Adipocyte (in vitro differentiated cells): ENCODE measurements at places on chromosomes 6 and 20.

- DNase-seq, result no peak
Measured at GRCh38 chr20:50049442-50050026, 63.4 kb downstream of the UBE2V1 start.

GRCh38 chr6:36622901-36623546 is 28.9 kb downstream of the SRSF3 start:
- DNase-seq, result no peak

DNA sequence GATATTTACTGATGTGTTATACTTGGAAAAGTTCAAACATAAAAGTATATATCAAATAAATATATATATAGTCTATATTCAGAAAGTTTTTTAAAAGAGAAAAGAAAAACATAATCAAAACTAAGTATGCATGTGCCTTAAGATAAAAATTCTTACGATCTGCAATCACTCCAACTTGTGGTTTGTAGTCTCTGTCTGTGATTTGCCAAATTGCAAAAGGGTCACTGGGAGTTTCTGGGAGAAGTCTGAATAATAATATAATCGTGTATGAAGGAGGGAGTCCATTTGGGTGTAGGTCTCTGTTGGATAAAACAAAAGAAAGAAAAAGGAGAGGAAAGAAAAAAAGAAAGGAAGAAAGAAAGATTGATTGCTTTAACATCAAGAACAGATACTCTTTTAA is 92.4 kb downstream of the COL12A1 start:
- no peak for DNase-seq

GRCh38 chr6:36616893-36617521 is 22.8 kb downstream of the SRSF3 start:
- peak; percentile 56 for DNase-seq

DNA sequence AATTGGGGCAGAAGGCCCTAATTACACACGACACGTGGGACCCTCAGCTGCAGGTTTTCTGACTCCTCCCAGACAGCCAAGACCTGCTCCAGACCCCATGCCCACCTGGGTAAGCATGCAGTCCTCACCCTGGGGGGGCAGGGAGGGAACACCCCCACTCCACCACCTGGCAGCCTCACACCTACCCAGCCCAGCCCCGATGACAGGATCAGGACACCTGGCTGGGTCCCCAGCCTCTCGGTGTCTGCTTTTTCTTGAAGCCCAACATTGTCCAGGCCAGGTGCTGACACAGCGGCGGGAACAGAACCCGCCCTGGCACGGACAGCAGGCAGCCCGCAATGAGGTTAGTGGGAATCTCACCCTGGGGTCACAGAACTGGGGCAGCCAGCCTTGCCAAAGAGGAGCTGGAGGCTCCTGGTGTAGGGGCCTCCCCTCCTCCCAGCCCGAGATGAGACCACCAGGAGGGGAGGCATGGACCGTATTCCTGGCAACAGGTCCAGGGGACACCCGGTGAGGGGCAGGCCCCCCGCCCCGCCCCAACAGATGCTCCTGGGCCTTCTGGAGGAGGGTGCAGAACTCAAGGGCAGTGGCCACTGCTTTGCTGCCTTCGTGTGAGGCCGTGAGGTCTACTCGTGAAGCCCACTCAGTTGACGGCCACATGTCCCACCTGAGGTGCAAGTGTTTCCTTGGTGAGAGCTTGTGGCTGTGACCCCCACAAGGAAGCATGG is 103.8 kb downstream of the DLL1 start:
- DNase-seq, result no peak

DNA sequence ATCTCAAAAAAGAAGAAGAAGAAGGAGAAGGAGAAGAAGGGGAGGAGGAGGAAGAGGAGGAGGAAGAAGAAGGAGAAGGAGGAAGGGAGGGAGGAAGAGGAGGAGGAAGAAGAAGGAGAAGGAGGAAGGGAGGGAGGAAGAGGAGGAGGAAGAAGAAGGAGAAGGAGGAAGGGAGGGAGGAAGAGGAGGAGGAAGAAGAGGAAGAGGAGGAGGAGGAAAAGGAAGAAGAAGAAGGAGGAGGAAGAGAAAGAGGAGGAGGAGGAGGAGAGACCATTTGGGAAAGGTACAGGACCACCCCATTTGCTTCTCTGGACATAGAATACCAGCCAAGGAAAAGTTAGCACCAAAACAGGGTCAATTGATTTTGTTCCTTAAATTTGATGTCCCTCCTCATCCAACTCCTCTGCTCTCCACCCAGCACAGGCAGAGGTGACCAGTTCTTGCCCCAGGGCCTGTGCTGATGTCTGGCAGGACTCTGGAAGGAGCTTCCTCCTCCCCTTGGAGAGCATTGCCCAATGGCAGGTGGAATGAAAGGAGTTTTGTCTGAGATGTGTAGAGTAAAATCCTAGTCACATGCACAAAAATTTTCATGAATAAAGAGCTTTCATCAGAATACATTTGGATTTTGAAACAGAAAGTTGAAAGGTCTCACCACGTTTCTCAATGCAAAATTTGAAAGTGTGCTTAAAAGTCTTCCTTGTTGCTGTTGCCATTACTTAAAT is 182.9 kb downstream of the LY86 start:
- DNase-seq, result no peak

DNA sequence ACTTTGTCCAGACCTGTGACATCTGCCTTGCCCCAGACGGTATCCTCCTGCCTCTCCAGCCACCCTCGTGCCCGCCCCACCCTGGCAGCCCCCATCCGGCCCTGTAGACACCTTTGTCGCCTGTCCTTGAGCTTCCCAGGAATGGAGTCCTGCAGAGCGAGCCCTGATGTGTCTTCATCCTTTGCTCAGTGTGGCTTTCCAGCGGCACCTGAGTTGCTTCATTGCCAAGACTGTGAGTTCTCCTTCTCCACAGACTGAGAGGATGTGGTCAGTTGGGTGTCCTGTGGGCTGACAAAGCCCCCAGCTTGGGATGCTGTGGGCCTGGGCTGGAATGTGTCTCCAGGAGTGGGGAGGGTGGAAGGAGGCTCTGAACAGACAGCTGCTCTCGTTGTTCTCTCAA is 1.7 kb upstream of the CST4 start:
- DNase-seq, result no peak

- DNase-seq, result no peak
Measured at GRCh38 chr20:19874040-19874727, 116.1 kb downstream of the RIN2 start.
